ENCODE measurements at places on chromosomes 2 and 18.

- no peak overlapping the region for H3K27ac ChIP-seq
- H3K27me3 ChIP-seq: no peaks in the 10 kb centered on the region
- H3K4me1 ChIP-seq: peaks cover 5% of the 10 kb centered on the region
- no peak overlapping the region for H3K4me3 ChIP-seq
- DNase-seq: no peak
Observed at GRCh38 chr2:212873256-212873655, 278.2 kb downstream of the IKZF2 start.

GRCh38 chr2:172009823-172010222 lies 10.1 kb downstream of the METAP1D start:
- no peak overlapping the region for H3K4me3 ChIP-seq
- no peak for DNase-seq
- no peaks in the 10 kb centered on the region for H3K4me1 ChIP-seq
- no peaks in the 10 kb centered on the region for H3K27me3 ChIP-seq

- peaks cover 8% of the 10 kb centered on the region for H3K4me1 ChIP-seq
- H3K36me3 ChIP-seq: no peaks in the 10 kb centered on the region
- H3K27me3 ChIP-seq: no peaks in the 10 kb centered on the region
- no peak overlapping the region for H3K27ac ChIP-seq
Observed at GRCh38 chr2:59961746-59962145, 591.7 kb downstream of the BCL11A start.

GRCh38 chr2:8002765-8003393 lies 679.0 kb upstream of the ID2 start:
- H3K4me3 ChIP-seq: no peak overlapping the region
- no peak overlapping the region for H3K27ac ChIP-seq
- H3K27me3 ChIP-seq: no peaks in the 10 kb centered on the region
- no peaks in the 10 kb centered on the region for H3K36me3 ChIP-seq
- no peak for DNase-seq

DNA sequence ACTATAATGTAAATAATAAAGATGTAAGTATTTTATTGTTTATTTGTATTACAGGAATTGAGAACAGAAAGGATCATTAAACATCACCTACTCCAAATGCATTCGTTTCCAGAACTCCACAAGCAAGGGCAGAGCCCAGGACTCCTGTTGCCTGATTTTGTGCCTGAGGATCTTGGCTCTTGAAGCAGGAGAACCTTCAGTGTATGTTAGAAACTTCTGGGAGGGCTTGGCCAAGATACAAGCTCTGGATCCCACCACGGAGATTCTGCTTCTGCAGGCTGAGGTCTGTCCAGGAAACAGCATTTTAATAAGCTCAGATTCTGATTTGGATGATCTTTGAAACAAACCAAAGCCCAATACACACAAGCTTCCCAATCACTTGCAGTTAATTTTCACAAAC lies 142.4 kb upstream of the SOX11 start:
- peaks cover 16% of the 10 kb centered on the region for H3K4me1 ChIP-seq
- no peak overlapping the region for H3K4me3 ChIP-seq
- H3K36me3 ChIP-seq: peaks cover 4% of the 10 kb centered on the region
- no peak for DNase-seq

DNA sequence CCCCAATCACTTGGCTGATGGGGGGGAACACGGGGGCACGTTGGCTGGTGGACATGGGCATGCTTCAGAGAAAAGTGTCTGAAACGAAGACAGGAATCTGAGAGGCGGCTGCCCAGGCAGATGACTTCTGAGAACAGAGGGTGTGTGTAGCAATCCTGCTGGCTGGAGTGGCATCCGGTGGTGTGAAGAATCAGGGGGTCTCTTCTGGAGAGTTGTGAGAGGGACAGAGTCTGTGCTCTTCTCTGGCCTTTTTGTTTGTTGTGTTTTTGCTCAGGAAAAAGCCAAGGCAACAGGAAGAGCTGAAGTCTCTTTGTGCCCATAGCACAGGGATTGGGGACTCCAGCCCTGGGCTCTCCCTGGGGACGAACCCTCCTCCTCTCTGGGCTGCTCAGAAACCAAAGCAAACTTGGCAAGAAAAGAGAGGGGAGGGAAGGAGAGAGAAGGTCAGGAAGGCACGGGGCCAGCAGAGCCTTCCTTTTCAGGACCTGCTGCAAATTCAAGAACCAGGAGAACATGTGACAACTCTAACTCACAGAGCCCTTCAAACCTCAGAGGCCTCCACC lies 97.0 kb upstream of the SMAD2 start:
- H3K27ac ChIP-seq: no peak overlapping the region
- H3K4me3 ChIP-seq: no peak overlapping the region
- DNase-seq: no peak
- H3K36me3 ChIP-seq: no peaks in the 10 kb centered on the region
- H3K4me1 ChIP-seq: no peaks in the 10 kb centered on the region

DNA sequence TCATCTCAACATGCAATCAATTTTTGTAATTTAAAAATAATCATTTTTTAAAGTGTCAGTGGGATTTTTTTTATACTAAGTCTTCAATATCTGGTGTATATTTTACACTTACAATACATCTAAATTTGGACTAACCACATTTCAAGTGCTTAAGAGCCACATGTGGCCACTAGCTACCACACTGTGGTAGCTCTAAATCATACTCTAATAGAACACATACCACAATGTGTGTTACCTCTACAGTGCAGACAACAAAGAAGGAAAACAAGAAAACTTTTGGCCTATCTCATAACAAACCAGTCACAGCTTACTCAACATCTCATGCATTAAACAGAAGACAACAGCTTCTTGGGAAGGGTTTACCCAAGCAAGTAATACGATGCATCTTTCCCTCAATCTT lies 24.5 kb downstream of the PIAS2 start:
- H3K27me3 ChIP-seq: no peaks in the 10 kb centered on the region
- no peak overlapping the region for H3K4me3 ChIP-seq
- DNase-seq: no peak
- H3K27ac ChIP-seq: peak overlapping the region; percentile 38
- H3K4me1 ChIP-seq: peaks cover 7% of the 10 kb centered on the region

- H3K36me3 ChIP-seq: no peaks in the 10 kb centered on the region
- peaks cover 8% of the 10 kb centered on the region for H3K27me3 ChIP-seq
- no peak for DNase-seq
- no peak overlapping the region for H3K4me3 ChIP-seq
- no peak overlapping the region for H3K27ac ChIP-seq
Observed at GRCh38 chr2:98355881-98356280, 9.6 kb downstream of the CNGA3 start.

DNA sequence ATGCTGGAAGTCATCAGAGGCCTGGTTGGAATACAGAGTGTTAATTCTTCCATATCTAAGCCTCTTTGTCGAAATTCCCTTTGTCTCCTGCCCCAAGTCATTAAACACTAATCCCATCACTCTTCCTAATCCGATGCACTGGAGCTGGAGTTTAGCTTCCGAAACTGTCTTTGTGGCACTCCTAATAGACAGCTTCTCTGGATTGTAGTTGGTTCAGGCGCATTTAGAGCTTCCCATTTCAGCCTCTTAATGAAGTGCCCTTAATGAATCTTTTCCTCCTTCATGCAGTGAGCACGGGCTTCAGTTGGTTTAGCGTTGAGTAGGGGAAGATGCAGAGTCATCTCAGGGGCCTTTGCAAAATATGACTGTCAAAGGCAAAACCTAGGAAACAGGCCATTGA lies 72.2 kb upstream of the MEIS1 start:
- H3K4me3 ChIP-seq: no peak overlapping the region
- no peak overlapping the region for H3K27ac ChIP-seq
- H3K4me1 ChIP-seq: peaks cover 9% of the 10 kb centered on the region
- H3K27me3 ChIP-seq: no peaks in the 10 kb centered on the region

DNA sequence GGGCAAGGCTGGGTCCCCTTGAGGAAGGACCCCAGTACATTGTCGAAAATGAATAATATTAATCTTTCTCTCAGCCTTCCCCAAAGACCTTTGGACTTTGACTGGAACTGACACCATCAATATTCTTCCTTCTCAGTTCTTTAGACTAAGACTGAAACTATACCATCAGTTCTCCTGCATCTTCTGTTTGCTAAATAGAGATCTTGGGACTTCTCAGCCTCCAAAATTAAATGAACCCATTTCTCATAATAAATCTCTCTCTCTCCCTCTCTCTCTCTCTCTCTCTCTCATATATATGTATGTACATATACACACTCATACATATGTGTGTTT lies 39.7 kb upstream of the VRK2 start:
- H3K27me3 ChIP-seq: no peaks in the 10 kb centered on the region
- peaks cover 5% of the 10 kb centered on the region for H3K4me1 ChIP-seq
- no peaks in the 10 kb centered on the region for H3K36me3 ChIP-seq
- H3K4me3 ChIP-seq: no peak overlapping the region
- DNase-seq: no peak

DNA sequence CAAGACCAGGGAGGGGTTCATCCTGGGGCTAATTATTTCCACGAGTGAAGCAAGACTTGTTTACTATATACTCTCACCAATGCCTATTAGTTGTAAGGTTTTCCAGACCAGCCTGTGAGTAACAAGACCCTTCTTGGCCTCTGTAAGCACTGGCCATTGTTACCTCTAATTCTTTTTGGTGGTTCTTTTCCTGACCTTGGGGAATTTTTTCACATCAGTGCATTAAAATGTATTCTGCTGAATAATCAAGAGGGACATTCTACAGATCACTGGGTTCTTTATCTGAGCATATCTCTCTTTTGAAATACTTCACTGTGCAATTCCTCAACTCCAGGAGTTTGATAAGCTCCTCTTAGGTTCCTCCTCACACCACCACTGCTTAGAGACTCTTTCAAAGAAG lies 909.9 kb upstream of the ACVR2A start:
- H3K4me1 ChIP-seq: peaks cover 2% of the 10 kb centered on the region
- H3K27me3 ChIP-seq: no peaks in the 10 kb centered on the region
- no peak overlapping the region for H3K27ac ChIP-seq
- H3K36me3 ChIP-seq: peaks cover 2% of the 10 kb centered on the region
- no peak for DNase-seq

DNA sequence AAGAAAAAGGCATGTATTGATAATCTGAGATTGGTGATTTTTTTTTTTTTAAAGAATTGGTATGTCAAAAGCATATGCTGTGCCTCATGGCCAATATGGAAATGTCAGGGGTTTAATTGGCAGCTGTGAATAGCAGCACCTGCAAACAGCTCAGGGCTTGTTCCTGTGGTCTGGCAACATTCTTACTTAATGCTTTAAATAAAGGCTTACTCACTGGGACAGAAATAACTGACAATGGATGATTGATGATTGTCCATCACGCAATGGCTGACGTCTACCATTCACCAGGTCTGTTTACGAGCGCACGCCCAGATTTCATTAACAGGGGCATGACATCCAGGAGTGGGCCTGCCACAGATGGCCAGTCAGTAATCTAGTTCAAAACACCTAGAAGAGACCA lies 66.7 kb downstream of the ETAA1 start:
- no peaks in the 10 kb centered on the region for H3K27me3 ChIP-seq
- no peak for DNase-seq
- H3K4me1 ChIP-seq: peaks cover 19% of the 10 kb centered on the region
- no peaks in the 10 kb centered on the region for H3K36me3 ChIP-seq
- H3K4me3 ChIP-seq: no peak overlapping the region
- H3K27ac ChIP-seq: peak overlapping the region; percentile 39

- H3K4me1 ChIP-seq: peaks cover 7% of the 10 kb centered on the region
- no peak overlapping the region for H3K27ac ChIP-seq
- no peaks in the 10 kb centered on the region for H3K36me3 ChIP-seq
- H3K27me3 ChIP-seq: peaks cover 5% of the 10 kb centered on the region
- H3K4me3 ChIP-seq: no peak overlapping the region
- DNase-seq: no peak
Observed at GRCh38 chr2:41972819-41973218, 75.0 kb upstream of the PKDCC start.

GRCh38 chr2:52961403-52961802 lies 806.2 kb upstream of the CHAC2 start:
- no peaks in the 10 kb centered on the region for H3K27me3 ChIP-seq
- H3K4me3 ChIP-seq: no peak overlapping the region
- DNase-seq: no peak

GRCh38 chr18:77234504-77235365 lies 14.9 kb upstream of the GALR1 start:
- no peak overlapping the region for H3K4me3 ChIP-seq
- DNase-seq: no peak
- H3K27ac ChIP-seq: no peak overlapping the region
- H3K27me3 ChIP-seq: no peaks in the 10 kb centered on the region

- DNase-seq: no peak
- no peaks in the 10 kb centered on the region for H3K27me3 ChIP-seq
- H3K4me1 ChIP-seq: peaks cover 13% of the 10 kb centered on the region
- no peak overlapping the region for H3K27ac ChIP-seq
- no peak overlapping the region for H3K4me3 ChIP-seq
Observed at GRCh38 chr18:3062798-3063680, 50.1 kb upstream of the LPIN2 start.

- H3K27me3 ChIP-seq: no peaks in the 10 kb centered on the region
- H3K36me3 ChIP-seq: no peaks in the 10 kb centered on the region
- no peak overlapping the region for H3K4me3 ChIP-seq
- peaks cover 23% of the 10 kb centered on the region for H3K4me1 ChIP-seq
- DNase-seq: no peak
- no peak overlapping the region for H3K27ac ChIP-seq
Observed at GRCh38 chr2:65159906-65160305, 30.0 kb upstream of the RAB1A start.

DNA sequence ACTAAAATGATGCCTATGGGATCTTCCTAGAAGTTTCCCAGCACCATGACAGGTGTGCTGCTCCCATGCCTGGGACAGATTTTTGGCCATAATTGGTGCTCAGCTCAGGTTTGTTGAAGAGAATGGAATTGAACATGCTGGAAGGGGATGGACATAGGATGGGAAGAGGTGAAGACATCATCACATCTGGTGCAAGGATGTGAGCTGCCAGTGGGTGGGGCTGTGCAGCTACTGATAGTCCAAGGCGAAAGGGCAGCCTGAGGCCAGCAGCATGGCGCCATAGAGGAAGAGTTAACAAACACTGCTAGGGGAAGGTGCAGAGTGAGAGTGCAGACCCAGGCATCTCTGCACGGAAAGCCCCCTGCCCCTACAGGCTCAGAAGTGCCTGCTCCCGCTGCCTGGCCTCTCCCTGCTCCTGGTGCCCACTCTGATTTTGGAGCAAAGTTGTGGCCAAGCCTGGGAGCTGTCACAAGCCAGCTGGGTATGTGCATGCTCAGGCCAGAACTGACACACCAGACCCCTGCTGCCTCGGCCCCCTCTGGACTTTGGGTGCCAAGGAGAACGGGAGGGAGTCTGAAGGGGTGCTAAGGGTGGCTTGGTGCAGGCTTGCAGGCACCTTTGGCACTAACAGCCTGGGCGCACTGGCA lies 178.6 kb downstream of the ZBTB7C start:
- peaks cover 2% of the 10 kb centered on the region for H3K4me1 ChIP-seq
- H3K4me3 ChIP-seq: no peak overlapping the region
- peak; percentile 62 for DNase-seq
- H3K27me3 ChIP-seq: peaks cover 12% of the 10 kb centered on the region
- H3K36me3 ChIP-seq: no peaks in the 10 kb centered on the region

Measured in progenitor cell of endocrine pancreas (in vitro differentiated cells).